ENCODE measurements at places on chromosomes 1 and 21.

GRCh38 chr1:110785612-110786011, 87.3 kb upstream of the CD53 start:
- no peak for DNase-seq

- DNase-seq: no peak
Measured at GRCh38 chr1:220708244-220708643, 18.1 kb downstream of the C1orf115 start.

DNA sequence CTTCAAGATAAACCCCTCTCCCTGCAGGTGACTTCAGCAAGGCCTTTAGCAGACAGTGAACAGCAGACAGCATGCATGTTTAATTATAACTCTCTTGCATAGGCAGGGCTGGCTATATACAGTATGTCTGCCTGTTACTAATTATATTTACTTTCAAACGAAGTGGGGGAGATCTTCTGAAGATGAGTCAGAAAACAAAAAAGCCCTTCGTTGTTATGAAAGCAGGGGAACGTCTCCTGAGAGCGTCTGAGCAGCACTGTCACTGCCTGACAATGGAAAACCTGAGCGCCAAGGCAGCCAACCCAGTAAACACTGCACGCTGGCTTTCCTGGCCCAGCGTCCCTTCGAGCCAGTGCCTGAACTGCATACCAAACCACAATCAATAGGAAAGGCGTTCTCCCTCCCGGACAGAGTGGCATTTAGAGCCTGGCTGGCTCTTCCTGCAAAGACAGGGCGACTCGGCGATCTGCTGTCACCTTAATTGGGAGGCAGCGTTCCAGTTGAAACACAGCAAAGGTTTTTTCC, 54.1 kb downstream of the TOMM20 start:
- no peak for DNase-seq

GRCh38 chr1:96291468-96291867, 430.1 kb upstream of the PTBP2 start:
- DNase-seq: no peak

- DNase-seq: no peak
Measured at GRCh38 chr1:214453109-214453722, 98.2 kb downstream of the PTPN14 start.

- no peak for DNase-seq
Measured at GRCh38 chr21:26686705-26687104, 113.6 kb upstream of the CYYR1 start.

DNA sequence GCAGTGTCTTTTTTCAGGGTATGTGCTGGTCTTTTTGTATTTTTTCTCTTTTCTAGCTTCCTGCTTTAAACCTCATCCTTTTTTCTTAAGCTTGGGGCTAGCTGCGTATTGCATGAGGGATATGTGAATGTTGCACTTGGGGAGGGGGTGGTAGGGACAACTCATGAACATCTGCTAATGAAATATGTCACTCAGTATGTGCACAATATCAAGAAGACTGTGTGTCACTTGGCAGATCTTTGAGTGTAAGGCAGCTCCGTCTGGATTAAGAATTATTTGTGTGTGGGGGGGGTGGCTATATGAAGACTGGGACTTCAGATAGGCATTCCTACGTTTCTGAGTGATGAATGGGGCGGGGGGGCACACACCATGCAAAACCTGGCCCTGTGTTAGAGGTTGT, 170.4 kb upstream of the CACNA1E start:
- DNase-seq: no peak

DNA sequence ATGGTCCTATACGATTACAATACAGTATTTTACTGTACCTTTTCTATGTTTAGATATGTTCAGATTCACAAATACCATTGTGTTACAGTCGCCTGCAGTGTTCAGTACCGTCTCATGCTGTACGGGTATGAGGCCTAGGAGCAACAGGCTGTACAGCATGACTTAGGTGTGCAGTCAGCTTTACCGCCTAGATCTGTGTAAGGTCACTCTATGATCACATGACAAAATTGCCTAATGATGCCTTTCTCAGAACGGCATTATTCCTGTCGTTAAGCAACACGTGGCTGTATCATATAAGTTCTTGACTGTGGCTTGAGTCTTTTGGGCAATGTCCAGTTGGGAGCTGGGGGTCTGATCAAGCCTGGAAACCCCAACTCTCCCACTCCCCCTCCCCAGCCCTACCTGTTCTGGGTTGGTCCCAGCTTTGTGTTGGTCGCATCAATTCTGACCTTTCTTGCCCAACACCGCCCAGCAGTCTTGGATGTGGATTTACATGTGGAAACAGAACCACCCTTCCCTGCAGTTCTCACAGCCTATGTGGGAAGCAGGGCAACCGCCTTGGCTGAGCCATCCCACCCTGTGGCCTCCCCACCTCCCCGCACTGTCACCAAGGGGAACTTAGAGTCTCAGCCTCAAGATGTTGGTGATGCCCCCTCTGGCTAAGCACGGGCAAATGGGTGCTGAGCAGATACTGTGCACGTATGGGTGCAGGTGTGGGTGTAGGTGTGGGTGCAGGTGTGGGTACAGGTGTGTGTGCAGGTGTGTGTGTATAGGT, 80.2 kb upstream of the ACTL8 start:
- no peak for DNase-seq

DNA sequence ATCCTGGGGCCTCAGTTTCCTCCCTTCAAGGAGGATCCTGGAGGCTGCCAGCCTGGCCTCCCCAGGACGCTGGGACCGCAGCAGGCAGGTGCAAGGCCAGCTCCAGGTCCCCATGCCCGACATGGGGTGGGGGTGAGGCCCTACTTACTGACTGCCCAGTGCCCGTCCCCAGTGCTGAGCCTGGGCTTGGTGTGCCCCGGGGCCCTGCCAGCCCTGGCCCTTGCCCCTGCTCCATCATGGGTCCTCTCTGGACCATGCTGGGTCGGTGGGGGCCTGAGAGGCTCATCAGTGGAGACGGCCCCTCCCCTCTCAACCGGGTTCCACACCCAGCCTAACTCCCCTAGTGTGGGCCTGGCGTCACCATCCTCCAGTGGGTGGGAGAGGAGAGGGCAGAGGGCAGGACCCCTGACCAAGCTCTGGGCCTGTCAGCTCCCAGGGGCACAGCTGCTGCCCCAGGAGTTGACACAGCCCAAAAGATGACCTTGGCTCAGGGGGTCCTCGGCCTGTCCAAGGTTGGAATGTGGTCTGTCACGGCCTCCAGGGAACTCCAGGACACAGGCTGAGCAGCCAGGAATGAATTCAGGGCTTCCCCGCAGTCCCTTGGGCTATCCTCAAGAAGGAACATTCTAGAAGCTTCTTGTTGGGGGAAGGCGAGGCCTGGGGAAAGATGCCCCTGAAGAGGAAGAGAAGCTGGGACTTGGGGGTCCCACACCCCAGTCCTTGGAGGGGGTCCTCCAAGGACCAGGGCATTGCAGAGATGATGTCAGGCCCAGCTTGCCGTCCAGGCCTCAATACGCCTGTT, 17.6 kb upstream of the ARF1 start:
- no peak for DNase-seq

GRCh38 chr1:164914208-164914607, 355.2 kb downstream of the PBX1 start:
- DNase-seq: no peak

- DNase-seq: no peak
Measured at GRCh38 chr21:42257091-42257765, 38.3 kb downstream of the ABCG1 start.

- DNase-seq: no peak
Measured at GRCh38 chr21:28793043-28793442, 199.6 kb downstream of the LTN1 start.

GRCh38 chr21:29640080-29640508, 299.7 kb downstream of the GRIK1 start:
- no peak for DNase-seq

DNA sequence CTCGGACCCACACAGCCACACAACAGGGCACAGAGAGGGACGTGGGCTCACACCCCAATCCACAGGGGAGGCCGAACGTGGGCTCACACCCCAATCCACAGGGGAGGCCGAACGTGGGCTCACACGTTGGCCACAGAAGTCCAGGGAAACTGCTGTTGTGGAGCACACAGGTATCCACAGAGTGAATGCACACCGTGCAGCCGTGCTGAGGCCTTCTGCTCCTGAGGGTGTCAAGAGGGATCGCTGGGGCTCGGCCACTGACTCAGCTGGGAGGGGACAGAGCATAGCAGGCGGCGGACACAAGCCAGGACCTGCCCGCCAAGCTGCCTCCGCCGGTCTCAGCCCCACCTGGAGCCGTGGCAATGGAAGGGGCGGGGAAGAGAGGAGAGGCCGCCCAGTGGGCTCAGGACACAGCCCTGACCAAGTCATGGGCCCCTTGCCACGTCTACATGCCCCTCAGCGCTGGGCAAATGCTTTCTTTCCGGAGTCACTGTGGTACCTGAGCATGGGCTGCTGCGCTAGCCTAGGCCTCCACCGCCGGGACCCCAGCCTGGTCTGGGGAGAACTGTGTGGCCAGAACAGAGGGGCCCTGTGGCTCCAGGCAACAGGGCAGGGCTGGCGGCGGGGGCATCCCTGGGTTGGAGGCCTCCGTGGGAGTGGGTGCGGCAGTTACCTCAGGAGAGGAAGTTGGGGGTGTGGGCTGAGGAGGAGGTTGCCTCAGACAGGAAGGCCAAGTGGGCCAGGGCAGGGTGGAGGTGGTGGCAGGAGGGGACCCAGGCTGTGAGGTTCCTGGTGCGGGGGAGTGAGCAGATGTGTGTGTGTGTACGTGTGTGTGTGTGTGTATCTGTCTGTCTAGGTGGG, 1.2 kb downstream of the SYTL1 start:
- no peak for DNase-seq

DNA sequence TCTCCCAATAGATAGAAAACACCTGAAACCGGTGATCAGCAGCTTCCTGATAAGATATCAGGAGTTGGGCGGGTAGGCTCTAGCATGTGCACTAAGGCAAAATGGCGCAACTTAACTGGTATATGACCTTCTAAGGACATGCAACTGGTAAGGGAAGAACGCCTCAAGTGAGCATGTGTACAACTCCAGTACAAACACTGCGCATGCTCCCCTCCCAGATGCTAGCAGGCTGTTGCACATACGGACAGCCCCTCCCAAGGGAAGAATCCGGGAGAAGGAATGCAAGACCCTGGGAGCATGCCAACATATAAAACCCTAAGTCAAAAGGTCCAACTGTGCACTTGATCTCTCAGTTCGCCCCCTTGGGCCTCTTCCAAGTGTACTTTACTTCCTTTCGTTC, 110.8 kb downstream of the TSEN15 start:
- no peak for DNase-seq

- no peak for DNase-seq
Measured at GRCh38 chr21:27189870-27190269, 223.0 kb upstream of the ADAMTS5 start.

DNA sequence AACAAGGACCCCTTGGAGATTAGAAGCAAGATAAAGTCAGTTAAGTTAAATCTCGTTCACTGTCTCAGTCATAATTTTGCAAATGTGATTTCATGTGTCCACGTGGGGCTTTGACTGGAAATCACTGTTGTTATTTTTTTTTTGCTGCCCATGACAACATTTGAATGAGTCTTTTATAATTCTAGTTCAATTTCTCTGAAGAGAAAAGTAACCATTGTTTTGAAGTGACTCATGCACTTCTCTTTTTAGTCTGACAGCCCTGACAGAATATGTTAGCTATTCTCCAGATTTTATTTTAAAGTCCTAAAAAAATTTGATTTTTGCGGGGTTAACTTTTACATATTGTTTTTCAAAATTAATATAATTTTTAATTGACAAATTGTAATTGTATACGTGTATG, 30.7 kb upstream of the NLRP3 start:
- no peak for DNase-seq

GRCh38 chr1:246597340-246597739, 31.1 kb downstream of the CNST start:
- DNase-seq: peak; percentile 97

GRCh38 chr1:99672530-99673213, 26.8 kb downstream of the PALMD start:
- DNase-seq: no peak

GRCh38 chr1:191804311-191804710, 354.0 kb upstream of the RGS18 start:
- DNase-seq: no peak

DNA sequence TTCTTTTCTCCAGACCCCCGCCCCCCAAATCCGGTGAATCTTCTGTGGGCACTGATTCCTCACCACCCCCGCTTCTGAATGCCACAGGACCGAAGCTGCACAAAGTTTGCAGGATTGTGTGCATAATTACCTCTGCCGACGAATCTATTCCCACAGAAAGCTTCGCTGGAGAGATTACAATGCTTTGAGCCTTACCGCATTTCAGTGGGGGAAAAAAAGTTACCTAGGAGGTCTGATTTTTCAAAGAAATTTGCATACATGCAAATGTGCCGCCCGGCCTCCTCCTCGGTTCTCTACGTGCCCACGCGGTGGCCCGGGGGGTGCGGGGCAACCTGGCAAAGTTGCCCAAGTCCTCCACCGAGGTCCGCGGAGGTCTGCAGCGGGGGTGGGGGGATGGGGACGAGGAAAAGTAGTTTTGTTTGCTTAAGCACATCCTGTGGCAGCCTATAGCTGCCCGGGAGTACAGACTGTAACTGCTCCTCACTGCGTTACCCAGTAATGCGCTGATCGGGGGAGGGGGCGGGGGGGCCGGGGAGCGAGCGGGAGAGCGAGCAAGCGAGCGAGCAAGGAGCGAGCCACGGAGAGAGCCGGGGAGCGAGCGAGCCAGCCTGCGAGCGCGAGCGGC, 563 bp upstream of the NFIA start:
- DNase-seq: no peak

GRCh38 chr1:44848456-44849181, 5.6 kb upstream of the PTCH2 start:
- no peak for DNase-seq

DNA sequence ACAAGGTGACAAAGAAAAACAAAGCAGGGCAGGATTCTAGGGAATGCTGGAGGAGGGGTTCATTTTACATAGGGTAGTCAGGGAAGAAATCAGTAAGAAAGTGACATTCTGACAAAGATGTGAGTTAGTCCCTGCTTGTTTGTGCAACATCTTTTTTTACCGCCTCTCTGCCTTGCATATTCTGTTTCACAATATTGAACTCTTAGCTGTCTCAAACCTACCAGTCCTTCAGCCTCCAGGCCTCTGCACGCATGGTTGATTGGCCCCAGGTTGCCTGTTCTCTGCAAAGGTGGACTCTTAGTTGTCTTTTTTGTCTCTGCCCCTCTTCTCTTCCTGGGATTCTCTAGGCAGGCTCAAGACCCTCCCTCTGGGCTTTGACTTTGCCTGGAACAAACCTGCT, 152.2 kb upstream of the RUNX1 start:
- DNase-seq: no peak

- no peak for DNase-seq
Measured at GRCh38 chr1:13623021-13623637, 39.5 kb downstream of the PDPN start.
